Common myeloid progenitor, CD34-positive (primary cell): ENCODE measurements at places on chromosomes 3 and 15.

DNA sequence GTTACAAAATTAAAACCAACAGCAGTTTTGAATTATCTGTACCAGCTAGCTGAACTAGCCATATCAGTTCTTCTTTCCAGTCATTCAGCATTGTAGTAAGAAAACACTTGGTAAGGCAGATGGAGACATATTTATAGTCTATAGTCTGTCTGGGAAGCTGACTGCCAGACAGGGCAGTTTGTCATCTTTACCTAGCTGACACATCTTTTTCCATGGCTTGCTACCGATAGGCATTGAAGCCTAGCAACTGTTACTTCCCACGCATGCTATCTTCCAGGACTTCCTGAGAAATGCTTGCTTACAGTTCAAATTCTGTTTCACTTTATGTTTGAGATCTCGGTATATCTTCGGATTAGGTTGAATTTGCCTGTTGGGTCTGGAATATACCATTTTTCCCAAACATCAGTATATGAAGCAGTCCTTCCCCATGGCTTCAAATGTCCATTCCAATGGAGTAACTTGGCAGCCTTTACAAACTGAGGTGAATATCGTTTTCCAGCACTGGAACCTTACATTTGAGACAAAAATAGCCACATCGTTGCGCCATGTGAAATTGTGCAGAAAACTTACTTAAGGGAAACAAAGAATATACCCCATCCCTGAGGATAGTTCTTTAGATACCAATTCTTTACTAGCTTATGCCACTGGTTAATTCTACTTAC lies 8.8 kb downstream of the GNL3 start:
- no peaks in the 10 kb centered on the region for H3K4me1 ChIP-seq
- no peak overlapping the region for H3K4me3 ChIP-seq
- no peak overlapping the region for H3K27ac ChIP-seq
- peaks cover 41% of the 10 kb centered on the region for H3K36me3 ChIP-seq

GRCh38 chr15:73368301-73369136 lies at the start of gene HCN4:
HCN4 (minus strand) TSS chr15:73368958; CDS start chr15:73368270, 688 bp downstream.
- no peak for DNase-seq
- H3K27ac ChIP-seq = no peak within 1 kb of the TSS
- peaks cover 96% of the 10 kb centered on the region for H3K27me3 ChIP-seq
- H3K36me3 ChIP-seq = no peaks in the 10 kb centered on the region
- H3K4me3 ChIP-seq = no peak within 1 kb of the TSS

DNA sequence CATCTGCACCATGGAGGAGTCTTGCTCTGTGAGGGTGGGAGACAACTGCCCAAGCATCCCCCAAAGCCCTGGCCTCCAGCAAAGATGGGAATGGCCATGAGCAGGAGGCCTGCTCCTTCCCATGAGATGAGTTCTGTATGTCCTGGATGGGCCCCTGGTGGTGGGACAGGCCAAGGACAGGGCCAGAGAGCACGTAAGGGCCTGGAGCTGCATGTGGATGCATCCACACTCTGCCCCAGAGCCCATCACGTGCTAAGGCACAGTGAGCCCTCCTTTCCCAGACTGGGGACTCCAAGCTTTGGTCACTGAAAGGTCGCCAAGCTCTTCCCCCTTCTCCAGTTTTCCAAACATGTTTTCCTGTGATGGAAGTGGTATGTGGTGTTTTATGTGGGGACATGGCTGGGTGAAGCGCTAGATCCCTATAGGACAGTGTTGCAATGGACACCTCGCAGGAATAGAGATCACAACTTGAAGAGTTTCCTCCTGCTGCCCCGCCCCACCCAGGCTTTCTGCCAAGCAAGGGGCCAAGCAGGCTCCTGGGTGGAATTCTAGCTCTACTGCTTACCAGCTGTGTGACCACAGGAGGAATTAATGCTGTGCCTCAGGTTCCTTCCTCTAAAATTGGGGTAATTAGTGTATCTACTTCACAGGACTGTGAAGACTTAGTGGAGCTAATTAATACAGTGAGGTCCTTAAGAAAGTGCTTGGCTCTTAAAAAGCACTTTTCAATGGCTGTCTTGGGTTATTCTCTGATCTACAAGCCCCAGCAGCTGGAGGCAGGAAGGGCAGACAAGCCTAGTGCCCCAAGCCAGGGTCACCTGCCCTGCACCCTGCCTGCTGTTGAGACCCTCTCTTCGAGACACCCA lies 106.4 kb upstream of the RPL32 start:
- no peaks in the 10 kb centered on the region for H3K36me3 ChIP-seq
- no peaks in the 10 kb centered on the region for H3K27me3 ChIP-seq
- no peak overlapping the region for H3K4me3 ChIP-seq
- DNase-seq = no peak

DNA sequence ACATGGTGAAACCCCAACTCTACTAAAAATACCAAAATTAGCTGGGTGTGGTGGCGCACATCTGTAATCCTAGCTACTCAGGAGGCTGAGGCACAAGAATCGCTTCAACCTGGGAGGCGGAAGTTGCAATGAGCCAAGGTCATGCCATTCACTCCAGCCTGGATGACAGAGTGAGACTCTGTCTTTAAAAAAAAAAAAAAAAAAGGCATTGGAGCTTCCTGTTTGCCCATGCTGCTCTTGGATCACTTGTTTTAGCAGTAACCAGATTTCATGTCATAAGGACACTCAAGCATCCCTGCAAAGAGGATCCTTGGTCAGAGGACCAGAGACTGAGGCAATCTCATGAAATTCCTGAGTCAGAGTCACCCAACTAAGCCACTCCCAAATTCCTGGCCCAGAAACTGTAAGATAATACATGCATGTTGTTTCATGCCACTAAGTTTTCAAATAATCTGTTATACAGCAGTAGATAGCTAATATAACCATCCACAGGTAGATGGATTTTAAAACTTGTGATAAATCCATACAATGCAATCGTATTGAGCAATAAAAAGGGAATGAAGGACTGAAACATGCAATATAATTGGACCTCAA lies 82.0 kb upstream of the XXYLT1 start:
- no peaks in the 10 kb centered on the region for H3K27me3 ChIP-seq
- DNase-seq = no peak
- no peak overlapping the region for H3K27ac ChIP-seq
- H3K4me3 ChIP-seq = no peak overlapping the region

DNA sequence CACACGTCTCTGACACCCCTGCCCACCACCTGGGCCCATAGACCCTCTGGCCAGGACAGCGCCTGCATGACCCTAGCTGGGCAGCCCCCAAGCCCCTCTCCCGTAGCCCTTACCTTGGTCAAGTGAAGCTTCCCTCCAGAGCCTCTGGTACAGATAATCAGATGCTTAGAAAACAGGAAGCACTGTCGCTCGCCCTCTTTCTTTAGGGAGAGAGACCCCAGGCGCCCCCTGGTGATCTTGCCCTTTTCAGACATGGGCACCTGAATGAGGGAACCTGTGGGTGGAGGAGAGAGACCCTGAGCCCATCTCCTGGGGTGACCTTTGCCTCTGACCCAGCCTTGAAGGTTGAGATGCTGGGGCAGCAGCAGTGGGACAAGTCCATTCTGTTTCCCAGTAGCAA lies 65.4 kb downstream of the RASGRF1 start:
- H3K27me3 ChIP-seq = no peaks in the 10 kb centered on the region
- H3K4me1 ChIP-seq = no peaks in the 10 kb centered on the region
- DNase-seq = peak; percentile 67
- H3K36me3 ChIP-seq = no peaks in the 10 kb centered on the region

DNA sequence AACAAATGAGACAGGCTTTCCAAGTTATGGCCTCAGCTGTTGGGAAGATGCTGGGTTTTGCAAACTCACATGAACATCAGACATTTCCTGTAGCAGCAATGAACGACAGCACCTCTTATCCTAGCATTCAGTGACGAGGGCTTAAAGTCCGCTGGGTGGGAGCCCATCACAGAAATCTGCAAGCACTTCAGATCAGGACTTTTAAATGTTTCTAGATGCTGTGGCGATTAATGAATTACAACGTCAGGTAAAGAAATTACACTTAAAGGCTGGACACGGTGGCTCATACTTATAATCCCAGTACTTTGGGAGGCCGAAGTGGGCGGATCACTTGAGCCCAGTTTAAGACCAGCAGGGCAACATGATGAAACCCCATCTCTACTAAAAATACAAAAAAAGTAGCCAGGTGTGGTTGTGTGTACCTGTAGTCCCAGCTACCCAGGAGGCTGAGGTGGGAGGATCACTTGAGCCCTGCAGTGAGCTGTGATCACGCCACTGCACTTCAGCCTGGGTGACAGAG lies 3.9 kb downstream of the AEN start:
- H3K4me3 ChIP-seq = no peak overlapping the region
- H3K27me3 ChIP-seq = no peaks in the 10 kb centered on the region
- peaks cover 36% of the 10 kb centered on the region for H3K4me1 ChIP-seq
- peak overlapping the region; percentile 61 for H3K27ac ChIP-seq
